GM13976 (cell line): ENCODE measurements at places on chromosomes 1 and 21.

DNA sequence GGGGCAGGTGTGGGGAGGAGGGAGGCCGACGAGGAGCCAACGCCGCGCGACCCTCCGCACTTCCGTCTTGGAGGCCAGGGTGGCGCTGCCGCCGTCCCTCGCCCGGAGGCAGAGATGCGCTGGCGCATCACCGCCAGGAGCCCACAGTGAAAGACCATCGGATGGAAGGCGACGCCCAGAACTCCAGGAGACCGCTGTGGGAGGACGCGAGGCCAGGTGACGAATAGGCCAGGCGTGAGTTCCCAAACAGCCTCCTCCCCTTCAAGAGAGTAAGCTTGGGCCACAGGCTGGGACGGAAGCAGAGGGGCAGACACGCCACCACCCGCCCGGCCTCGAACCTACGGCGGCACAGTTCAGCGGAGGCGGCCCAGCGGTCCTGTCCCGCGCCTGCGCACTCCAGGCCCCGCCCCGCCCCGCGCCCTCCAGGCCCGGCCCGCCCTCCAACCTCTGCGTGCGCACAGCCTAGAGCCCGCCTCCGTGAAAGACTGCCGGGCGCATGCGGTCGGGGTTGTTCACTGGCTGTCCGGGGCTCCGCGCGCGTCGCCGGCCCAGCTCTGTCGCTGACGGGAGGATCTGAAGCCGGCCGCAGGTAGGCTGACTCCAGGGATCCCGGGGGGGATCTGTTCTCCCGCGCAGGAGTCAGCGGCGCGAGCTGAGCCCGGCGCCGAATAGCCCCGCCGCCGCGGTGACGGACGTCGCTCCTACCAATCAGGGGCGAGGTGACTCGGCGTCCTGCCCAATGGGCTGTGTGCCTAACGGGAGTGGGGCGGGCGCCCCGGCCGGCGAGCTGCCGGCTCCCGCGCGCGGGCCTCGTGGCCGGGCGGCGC is at the start of gene CTPS1:
CTPS1 (plus strand) TSS at position 456 of the 827 bp plus-strand sequence. CDS start 3,595 bp downstream, outside the sequence.
- DNase-seq: peak; percentile 99

DNA sequence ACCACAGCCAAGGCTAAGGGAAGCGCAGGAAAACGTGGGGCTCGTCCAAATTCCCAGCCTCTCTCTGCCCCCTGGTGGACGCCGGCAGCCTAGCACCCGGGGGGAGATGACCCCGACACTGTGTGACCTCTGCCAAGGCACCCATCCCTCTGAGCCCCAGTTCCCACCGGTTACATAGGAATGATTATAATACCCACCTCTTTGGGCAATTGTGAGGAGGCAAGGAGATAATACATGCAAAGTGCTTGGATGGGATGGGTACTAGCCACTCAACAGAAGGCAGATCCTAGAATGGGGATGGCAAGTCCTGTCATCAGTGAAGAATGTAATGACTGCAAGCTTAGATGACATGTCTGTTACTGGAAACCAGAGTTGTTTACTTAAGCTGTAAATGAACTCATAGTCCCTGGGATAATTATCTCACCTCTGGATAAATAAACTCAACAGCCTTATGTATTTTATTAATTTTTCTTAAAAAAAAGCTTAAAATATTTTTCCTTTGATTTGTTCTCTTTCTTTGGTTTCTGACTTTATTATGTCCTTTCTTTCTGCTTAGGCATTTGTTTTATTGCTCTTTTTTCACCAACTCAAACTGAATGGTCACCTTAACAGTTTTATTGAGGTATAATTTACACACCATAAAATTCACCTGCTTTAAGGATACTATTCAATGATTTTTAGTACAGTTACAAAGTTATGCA is 11.3 kb upstream of the BMP8B start:
- DNase-seq: peak; percentile 79

GRCh38 chr1:167631386-167631935 is 1.4 kb downstream of the RCSD1 start:
- DNase-seq: no peak

GRCh38 chr1:164753521-164754077 is 194.6 kb downstream of the PBX1 start:
- no peak for DNase-seq

DNA sequence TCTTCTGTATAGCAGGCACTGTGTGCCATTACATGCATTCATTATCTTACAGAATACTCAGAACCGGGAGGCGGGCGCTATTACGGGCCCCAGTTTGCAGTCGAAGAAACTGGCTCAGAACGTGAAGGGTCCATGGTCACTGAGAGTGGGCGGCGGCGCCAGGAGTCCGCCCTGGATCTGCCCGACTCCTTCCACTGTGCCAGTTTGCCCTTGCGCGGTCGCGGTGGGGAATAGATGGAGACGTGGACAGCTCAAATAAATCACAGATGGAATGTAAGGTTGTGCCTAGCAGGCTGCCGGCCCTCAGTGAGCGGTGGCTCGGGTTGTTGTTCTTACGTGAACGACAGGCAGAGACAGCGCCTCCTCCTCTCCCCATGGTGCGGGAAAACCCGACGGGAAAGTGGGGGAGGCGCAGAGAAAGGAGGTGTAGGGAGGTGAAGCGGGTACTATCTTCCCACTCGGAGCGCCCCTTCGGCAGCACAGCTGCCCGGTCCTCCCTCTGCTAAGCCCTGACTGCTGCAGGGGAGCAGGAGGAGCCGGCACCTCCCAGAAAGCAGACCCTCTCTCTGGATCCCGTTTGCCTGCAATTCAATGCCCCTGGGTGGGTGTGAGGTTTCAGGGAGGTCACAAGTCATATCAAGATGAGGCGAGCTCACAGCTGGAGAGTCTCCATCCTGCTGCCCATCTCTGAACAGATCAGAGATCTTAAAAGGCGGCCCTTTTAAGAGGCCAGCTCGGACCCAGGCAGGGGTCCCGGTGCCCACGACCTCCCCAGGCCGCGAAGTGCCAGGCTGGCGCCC is 1.1 kb downstream of the COL9A2 start:
- peak; percentile 57 for DNase-seq

DNA sequence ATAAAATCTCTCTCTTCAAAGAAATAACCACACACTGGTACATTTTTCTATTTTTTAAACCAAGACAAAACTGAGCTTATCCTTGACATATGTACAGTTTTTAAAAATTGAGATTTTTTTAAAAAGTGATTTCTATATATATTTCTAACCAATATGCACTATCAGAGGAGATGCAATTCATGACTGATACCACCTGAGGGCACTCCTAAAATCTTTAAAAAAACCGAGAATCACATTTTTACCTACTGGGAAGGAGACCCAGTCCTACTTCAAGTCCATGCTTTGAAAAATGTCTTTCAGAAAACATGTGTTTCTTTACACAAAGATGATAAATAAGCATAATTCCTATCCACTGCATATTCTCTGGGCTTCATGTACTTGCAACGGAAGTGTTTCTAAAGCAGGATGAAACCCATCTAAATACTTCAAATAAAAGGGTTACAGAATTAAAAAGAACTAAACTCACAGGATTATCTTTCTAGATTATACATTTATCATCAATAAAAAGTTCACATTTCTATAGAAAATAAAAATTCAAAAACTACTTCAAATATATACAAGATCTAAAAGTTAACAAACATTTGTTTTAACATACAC is 98.6 kb downstream of the ENAH start:
- DNase-seq: peak; percentile 52

DNA sequence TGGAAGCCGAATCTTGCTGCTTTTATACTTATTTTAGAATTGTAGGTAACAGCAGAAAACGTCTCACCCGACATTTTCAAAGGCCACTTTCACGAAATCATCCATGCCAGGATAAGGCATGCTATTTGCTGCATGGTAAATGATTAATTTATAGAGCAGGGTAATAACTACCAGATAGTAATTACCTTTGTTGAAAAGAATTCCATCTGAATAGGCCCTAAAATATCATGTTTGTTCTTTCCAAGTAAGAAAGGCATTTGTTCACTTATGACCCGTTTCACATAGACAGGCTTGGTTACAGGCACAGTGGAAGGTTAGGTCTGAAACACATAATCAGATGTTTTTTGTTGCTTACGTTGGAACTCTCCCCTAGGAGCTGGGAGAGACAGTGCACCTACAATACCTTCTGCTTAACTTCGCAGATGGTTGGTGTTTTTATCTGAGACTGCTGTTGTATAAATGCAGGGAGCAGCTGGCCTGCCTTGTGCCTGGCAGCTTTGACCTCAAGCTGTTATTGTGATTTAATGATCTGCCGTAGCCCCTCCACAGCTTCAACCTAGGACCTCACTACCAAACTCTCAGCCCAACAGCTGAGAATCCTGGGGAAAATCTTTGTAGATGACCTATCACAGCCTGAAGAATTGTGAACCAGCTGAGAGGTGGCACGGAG is 1.6 kb downstream of the SLC44A3 start:
- no peak for DNase-seq

GRCh38 chr1:72650843-72651435 is 368.6 kb upstream of the NEGR1 start:
- DNase-seq: no peak
